ENCODE measurements at places on chromosomes 16 and 17. TPM values are rescaled to one million over a fixed set of nuclear protein-coding genes. Genes with fewer than 3 reads are reported as not detected.

KRT36 gene
- total RNA-seq: not detected

NPIPB12 gene
- total RNA-seq: 5.6 TPM

PRAC2 gene
- not detected for total RNA-seq

CHST5 gene
- total RNA-seq: not detected

SLC5A2 gene
- total RNA-seq: not detected

ZMYND15 gene
- total RNA-seq: not detected

KCNH6 gene
- 0.28 TPM for total RNA-seq

RAB11FIP4 gene
- 1.1 TPM for total RNA-seq
